ENCODE measurements at places on chromosomes 3 and 15.

DNA sequence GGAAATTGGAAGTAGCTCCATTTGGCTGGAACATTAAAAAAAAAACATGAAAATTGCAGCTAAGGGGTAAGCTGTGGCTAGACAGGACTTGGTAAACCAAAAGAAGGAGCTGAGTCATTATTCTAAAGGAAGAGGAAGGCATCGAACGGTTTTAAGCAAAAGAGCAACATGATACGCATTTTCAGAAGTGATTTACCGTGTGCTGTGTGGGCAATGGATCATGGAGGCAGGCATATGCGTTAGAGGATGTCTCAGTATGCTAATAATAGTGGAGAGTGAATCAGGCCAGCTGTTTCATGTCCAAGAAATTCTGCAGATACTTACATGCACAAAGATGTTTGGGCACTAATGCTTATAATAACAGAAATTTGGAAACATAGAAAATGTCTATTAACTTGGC lies 409.1 kb upstream of the ATP11B start:
- no peak for DNase-seq

GRCh38 chr15:47965297-47965696 lies 155.5 kb upstream of the SLC24A5 start:
- no peak for DNase-seq

- no peak for DNase-seq
These were observed 149.8 kb downstream of the ROBO2 start for GRCh38 chr3:77189684-77190083.

GRCh38 chr3:10968401-10968800 lies 24.1 kb upstream of the SLC6A1 start:
- no peak for DNase-seq

Measured in ELR (cell line).